ENCODE measurements at places on chromosomes 11 and 22. TPM values are rescaled to one million over a fixed set of nuclear protein-coding genes. Genes with fewer than 3 reads are reported as not detected.

SCUBE1 gene
- under 0.01 TPM for total RNA-seq

PHLDA2 gene
- total RNA-seq, result not detected

MFRP gene
- total RNA-seq, result not detected

DAGLA gene
- 1.0 TPM for total RNA-seq

OR5D18 gene
- total RNA-seq, result not detected

OR5B21 gene
- total RNA-seq, result not detected

MS4A15 gene
- not detected for total RNA-seq

IRF7 gene
- 6.8 TPM for total RNA-seq

OR56A3 gene
- not detected for total RNA-seq

SCGB1D2 gene
- total RNA-seq, result not detected

APOL5 gene
- total RNA-seq, result 1.6 TPM

GAS2L1 gene
- total RNA-seq, result 3.1 TPM

FAM111B gene
- 3.7 TPM for total RNA-seq
